ENCODE measurements at places on chromosomes 16 and 17.

GRCh38 chr17:8821446-8822105 lies 22.4 kb upstream of the MFSD6L start:
- no peak for DNase-seq

GRCh38 chr17:43026595-43026994 lies 1.6 kb downstream of the RND2 start:
- no peak for DNase-seq

DNA sequence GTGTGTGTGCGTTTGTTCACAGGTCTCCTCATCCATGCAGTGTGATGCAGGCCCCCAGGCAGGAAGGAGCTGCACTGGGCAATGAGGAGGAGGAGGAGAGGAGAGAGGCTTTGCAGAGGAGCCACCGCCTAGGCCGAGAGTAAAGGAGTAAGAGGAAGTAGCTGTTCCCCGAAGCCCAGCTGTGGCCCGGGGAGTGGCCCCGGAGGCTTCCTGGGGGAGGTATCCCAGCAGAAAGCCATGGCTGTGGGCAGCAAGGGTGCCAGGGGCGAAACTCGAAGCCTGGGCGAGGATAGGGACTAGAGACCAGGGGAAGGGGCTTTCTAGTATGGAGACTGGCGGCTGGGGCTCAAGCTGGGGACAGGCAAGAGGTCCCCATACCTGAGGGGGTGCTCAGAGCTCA lies 12.2 kb downstream of the C16orf95 start:
- no peak for DNase-seq

GRCh38 chr17:80968602-80969029 lies 23.0 kb upstream of the CHMP6 start:
- no peak for DNase-seq

DNA sequence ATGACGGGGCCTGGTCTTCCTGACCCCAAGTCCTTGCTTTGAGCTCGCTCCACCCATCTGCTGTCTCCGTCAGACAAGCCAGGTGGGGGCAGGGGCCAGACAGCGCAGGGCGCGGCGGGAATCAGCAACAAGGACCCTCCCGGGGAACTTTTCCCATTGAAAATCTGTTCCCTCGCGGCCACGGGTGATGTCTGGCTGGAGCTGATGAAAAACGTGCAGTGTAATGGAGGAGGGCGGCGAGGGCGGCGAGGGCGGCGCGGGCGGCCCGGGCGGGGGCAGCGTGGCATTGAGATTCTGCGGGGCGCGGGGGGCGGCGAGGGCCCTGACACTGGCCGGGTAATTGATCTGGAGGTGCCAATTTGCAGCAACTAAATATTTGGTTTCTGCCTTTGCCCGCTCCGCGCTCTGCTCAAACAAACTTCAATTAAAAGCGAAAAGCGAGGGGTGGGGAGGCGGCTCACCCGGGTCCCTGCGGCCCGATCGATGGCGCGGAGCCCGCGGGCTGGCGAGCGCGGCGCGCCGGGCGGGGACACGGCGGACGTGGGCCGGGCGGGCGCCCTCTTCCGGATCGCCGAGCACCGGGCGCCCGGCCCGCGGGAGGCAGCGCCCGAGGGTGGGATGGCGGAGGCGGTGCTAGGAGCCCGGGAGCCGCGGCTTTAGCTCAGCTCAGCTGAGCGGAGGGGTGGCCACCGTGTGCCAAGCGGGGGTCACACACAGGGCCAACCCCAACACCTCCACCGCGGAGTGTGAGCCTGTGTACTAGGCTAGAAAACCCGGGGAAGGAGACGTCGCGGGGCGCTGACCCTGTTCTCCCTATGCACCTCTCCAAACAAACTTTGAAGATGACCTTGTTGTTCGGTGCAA lies 32.4 kb downstream of the DCAKD start:
- no peak for DNase-seq

DNA sequence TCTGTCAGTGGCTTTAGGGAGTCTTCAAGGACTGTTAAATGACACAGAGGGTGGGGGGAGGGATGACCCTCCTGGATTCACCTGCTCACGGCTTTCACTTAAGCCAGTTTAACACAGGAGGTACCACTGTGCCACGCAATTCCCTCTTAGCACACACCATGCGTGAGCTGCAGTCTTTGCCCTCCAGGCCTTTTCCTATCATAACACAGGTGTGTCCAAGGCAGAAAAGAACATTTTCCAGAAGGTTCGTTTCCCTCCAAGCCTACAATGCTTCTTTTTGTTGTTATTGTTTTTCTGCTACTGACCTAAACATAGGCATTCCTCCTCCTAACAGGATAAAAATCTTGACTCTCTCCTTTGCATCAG lies 1.1 kb downstream of the ZFHX3 start:
- DNase-seq, result no peak

GRCh38 chr16:77951788-77952187 lies 70.6 kb upstream of the CLEC3A start:
- DNase-seq, result no peak

DNA sequence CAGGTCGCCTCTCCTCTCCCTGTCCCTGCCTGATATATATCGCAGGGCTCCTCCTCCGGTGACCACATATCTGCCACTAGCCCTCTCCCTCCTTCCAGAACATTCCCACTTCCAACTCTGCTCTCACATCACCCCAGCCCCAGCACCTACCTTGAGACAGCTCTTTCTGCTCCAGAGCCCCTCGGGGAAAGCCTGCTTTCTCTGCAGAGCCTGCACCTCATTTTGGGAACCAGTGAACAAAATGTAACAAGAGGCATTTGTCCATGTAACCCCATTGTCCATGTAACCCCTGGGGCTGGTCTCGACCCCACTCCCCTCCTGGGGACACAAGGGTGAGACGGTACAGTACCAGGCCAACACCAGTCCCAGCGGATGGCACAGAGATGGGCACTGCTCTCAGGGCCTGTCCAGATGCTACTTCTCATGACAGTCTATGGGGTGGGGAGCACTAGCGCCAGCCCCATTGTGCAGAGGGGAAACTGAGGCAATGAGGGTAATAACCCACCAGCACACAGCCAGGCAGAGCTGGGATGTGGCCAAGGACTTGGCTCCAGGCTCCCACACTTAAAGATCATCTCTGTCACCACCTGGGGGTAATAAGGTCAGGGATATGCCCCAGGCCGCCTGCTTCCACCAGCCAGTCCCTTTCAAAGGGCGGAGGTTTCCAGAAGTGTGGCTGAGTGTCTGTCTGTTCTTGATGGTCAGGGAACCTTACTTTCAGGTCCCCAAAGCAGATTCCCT lies 42.9 kb downstream of the TBC1D16 start:
- DNase-seq, result no peak

GRCh38 chr16:3012246-3012645 lies 477 bp upstream of the CLDN9 start:
- no peak for DNase-seq

GRCh38 chr16:46774743-46775177 lies 26.6 kb upstream of the MYLK3 start:
- no peak for DNase-seq

DNA sequence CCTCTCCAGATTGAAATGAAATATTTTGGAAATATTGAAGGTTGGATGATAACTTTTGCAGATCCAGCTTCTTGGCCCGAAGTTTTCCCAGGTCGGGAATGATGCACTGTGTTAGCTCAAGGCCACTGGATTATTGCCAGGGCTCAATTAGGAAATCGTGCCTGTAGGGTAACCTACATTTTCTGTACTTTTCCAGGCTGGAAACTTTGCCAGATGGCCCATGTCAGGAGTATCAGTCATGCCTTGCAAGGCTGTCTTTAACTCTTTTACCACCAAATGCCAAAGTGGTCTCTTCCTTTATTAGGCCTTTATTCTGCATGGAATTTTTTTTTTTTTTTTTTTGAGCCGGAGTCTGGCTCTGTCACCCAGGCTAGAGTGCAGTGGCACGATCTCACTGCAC lies 8.9 kb upstream of the SEC14L1 start:
- DNase-seq, result no peak

DNA sequence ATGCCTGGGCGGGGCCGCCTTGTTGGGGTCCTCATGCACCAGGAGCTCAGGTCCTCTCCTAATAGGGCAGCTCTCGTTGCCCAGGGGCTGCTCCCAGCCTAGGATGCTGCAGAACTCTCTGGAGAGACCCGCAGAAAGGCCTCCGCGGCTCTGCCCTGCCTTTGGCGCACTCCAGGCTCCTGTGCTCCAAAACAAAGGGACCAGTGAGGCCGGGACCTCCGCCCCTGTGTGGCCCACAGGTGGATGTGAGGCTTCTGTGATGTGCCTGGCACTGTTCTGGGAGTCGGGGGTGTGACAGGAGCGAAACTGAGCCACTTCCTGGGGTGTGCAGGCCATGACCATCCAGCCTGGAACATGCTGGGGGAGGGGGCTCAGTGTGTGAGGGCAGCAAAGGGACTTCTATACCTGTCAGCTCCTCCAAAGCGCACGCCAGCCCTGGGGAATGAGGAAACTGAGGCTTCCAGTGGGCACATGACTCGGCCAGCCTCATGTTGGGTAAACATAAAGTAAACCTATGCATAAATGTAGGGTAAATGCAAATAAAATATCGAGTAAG lies 153.2 kb downstream of the IRF8 start:
- no peak for DNase-seq

- no peak for DNase-seq
Observed at GRCh38 chr16:4328046-4328781, 12.3 kb downstream of the GLIS2 start.

- DNase-seq, result peak; percentile 33
Observed at GRCh38 chr17:54608634-54609155, 292.0 kb upstream of the TOM1L1 start.

GRCh38 chr16:88939245-88939971 lies 37.6 kb downstream of the CBFA2T3 start:
- no peak for DNase-seq

- no peak for DNase-seq
Observed at GRCh38 chr17:47852113-47852949, 1.4 kb upstream of the SP6 start.

- no peak for DNase-seq
Observed at GRCh38 chr17:12046786-12047185, 26.1 kb downstream of the MAP2K4 start.

- peak; percentile 70 for DNase-seq
Observed at GRCh38 chr16:66478733-66479511, 51.8 kb downstream of the BEAN1 start.

DNA sequence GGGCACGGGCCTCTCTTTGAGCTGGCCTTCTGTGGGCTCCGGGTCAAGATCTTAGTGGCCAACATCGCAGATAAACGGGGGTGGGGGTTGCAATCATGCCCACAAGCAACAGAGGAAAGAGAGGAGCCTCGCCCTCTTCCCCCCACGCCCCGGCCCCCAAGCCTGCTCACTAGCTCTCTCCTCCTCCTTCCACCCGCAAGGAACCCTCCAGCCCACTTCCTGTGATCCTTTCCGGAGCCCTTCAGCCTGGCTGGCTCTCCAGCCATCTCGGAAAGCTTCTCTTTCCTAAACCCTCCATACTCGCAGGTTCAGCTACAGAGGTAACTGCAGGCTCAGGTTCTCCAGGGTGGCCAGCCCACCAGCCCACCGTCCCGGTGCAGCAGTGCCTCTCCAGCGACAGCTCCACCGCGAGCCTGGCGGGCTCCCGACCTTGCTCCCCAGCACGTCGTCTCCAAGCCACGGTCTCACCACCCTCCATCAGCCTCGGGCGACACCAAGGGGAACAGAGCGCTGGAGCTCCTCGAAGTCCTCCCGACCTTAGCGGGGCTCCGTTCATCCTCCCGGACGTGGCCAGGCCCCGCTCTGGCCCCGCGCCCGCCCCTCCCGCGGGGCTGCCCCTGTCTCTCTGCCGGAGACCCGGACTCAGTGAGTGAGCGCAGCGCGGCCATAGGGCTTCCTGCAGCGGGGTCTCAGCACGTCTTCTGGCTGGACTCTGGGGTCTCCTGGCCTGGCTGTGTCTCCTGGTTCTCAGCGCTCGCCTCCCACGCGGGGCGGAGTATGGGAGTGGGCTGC lies 12.9 kb upstream of the ODF4 start:
- DNase-seq, result no peak

Data from foreskin keratinocyte (primary cell).